ENCODE measurements at places on chromosomes 13 and 19.
A peak's percentile ranks its signal among the peaks of the same experiment; 100 is the strongest.

DNA sequence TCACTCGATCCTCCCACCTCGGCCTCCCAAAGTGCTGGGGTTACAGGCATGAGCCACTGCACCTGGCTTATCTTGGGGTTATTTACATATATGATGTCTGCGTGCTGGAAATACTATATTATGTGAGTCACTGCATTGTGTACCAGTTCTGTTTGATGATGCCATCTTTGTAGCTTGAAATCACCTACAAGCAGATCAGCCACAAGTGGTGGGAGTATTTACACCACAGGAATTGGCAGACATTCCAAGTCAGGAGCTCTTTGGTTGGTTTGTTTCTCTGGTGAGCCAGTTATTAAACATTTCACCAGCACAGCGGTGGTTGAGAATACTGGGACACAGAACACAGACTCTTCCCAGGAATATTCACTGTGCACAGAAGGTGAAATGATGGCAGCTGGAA lies 4.5 kb upstream of the TIMM44 start:
- DNase-seq: no peak

GRCh38 chr13:42746866-42747265 lies 34.5 kb upstream of the FAM216B start:
- no peak for DNase-seq

GRCh38 chr13:94157705-94158218 lies 321.7 kb downstream of the DCT start:
- no peak for DNase-seq

GRCh38 chr19:4980838-4981680 lies 12.1 kb downstream of the KDM4B start:
- DNase-seq: no peak

DNA sequence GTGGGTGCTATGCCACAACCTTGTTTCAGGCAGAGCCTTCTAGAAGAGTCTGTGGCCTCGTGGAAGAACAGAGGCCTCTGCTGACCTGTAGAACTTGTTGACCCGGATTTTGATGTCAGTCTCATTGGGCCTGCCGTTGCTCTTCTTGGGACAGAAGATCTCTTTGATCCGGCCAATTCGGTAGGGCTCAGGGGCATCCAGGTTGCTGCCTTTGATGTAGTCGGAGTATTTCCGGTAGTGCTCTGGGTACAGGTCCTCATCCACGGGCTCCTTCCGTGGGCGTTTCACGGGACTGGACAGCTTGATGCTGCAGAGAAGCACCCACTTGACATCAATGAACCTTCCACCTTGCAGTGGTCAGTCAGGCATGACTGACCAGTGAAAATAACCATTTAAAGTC lies 24.0 kb upstream of the EIF3G start:
- DNase-seq: no peak

GRCh38 chr19:38850436-38850975 lies 720 bp upstream of the HNRNPL start:
- peak; percentile 92 for DNase-seq

- DNase-seq: no peak
These were observed 228.3 kb upstream of the IRS2 start for GRCh38 chr13:110014719-110015118.

DNA sequence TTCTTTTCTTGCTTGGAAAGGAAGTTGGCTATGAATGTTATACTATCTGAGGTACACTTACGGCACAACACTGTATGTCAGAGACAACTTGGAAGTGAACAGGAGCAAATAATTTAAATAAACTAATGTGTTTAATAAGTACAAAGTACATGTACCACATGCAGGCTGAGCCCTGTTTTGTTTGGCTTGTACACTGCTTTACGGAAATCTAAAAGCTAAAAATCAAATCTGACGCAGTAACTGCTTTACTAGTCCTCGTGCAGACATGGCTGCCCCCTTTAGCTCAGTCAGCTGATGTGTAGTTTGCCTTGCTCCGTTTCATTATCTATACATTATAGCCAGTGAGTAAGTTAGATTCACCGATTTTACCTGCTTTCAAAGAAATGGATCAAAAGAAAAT lies 36.5 kb downstream of the TDRD3 start:
- DNase-seq: no peak

- no peak for DNase-seq
These were observed 7.0 kb upstream of the ZNF441 start for GRCh38 chr19:11759805-11760204.

GRCh38 chr13:78816592-78816991 lies 157.6 kb upstream of the OBI1 start:
- DNase-seq: no peak

DNA sequence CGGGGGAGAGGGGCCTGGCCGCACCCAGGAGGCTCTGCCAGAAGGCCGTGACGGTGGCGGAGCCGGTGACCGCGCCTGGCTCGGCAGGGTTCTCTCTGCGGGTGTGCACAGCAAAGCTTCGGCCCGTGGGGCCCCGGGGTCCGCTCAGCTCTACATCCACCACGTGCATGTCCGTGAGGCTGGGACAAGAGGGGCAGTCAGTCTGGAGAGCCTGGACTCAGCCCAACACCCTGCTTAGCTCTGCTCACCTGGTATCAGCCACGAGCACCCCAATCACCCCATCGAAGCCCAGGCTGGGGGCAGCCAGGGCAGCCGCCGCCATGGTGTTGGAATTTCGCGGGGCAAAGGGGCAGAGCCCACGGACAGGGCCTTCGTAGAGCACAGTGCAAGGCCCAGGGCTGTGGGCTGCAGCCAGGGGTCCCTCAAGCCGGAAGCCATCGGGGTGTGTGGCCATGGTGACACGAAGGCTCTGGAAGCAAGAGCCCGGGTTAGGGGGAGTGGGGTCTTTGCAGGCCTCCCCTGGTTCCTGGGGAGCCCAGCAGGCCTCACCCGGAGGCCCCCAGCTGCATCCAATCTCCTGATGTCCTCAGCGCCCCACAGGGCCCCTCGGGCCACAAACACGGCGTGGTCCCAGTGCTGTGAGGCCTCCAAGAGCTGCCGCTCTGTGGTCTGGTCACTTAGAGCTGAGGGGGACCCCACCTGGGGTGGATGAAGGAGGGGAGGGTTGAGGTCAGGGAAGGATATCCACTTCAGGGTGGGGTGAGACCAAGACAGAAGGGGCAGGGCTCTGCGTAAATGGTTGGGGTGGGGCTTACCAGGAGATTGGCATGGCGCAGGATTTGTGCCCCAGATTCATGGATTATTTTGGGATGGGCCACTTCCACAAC lies 1.4 kb downstream of the ASPDH start:
- no peak for DNase-seq

DNA sequence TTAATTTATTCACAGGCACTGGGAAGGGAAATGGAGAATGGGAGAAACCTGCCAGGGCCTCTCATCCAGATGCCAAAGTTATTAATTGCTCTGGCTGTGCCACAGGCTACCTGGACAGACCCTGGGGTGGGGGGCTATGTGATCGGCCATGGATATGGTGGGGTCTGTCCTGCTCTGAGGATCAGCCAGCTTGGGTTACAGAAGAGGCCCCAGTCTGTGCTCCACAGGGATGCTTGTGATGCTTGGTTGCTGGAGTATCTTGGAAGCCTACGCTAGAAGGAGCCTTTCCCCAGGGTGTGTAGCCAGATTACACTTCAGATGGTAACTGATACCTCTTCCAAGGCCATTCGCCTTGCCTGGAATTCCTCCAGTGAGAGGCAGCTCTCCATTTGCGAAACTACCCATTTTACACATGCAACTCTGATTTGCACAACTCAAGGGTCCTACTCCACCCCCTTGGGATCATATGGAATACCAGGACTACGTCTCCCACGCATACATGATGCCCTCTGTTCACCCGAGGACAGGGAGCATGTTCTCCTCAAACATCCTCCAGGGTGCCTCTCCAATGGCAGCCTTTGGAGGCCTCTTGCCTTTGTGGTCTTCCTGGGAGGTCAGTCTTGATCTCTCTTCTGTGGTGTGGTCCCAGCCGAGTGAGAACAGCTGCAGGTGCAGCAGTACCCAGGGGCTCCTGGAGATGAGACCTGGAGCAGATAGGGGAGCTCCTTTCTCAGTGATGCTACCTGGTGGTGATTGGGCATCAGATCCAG lies 186.6 kb upstream of the TSHZ3 start:
- no peak for DNase-seq

DNA sequence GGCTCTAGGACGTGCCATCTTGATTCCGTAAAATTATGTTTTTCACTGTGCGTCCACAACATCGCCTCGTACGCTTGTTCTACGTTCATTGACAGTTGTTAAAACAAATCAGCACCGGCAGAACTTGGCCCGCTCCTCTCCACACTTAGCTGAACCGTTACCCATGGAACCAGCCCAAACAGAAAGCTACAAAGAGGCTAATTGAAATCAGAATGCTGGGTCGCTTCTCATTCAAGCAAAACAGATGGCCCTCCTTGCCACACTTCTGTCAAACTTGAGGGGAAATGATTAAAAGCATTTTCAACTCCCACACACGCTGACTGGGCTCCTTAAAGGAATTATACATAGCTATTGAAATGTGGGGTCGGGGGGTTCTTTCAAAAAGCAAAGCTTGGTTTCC lies 71.6 kb downstream of the TM9SF2 start:
- no peak for DNase-seq

GRCh38 chr13:97559981-97560380 lies 126.0 kb downstream of the RAP2A start:
- DNase-seq: no peak

DNA sequence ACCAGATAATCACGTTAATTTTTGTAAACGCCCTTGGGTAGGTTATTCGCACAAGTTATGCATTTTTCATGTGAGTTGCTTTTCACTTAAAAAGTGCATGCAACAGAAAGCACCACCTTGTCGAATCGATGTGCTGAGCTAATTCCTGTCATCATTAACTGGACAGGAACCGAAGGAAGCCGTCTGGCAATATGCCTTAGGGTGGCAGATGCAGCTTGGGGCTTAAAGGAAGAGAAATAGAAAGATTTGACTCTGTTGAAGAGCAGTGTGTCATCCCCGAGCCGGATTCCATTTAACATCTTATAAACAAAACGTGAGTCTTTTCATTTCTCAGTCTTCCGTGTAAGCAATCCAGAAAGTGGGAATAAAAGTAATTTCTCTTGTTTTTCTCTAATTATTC lies 70.0 kb downstream of the ATP11A start:
- DNase-seq: no peak

- DNase-seq: no peak
These were observed 202.2 kb upstream of the STARD13 start for GRCh38 chr13:33487575-33488243.
